Inflammatory macrophage treated with lipopolysaccharide for 1 hour (primary cell): ENCODE measurements at places on chromosomes 11 and 22.

DNA sequence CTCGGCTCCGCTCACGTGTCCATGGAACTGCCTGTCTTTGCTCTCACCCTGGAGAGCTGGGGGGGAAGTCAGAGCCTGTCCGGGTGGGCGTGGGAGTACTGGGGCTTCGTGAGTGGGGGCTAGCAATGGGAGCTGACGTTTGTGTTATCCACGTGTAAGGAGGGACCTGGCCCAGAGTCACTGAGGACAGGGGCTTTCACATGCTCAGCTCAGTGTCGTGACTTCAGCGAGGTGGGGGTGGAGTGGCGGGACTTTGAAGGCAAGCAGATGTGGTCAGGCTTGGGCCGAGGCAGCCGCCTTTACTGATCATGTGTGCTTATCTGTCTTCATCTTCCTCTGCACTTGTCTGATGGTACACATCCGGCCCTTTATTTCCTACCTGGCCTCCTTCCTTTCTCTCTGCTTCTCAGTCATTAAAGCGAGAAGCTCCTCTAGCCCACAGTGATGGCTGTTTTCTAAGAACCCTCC lies 113.1 kb upstream of the NNMT start:
- DNase-seq = no peak

DNA sequence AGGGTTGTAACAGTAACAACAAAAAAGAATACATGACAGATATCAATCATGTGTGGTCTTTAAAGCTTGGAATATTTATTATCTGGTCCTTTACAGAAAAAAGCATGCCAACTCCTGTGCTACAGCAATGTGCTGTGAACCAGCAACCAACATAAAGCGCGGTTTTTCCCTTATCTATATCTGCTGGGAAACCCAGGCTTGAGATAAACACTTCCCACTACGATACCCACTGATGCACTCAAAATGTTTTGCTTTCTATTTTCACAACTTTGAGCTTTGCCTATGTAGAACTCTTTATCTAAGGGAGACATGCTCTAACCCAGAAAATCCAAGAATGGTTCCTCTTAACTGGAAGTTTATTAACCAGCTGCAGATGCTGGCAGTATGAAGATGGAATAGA lies 19.0 kb downstream of the ZBED5 start:
- no peak for DNase-seq

DNA sequence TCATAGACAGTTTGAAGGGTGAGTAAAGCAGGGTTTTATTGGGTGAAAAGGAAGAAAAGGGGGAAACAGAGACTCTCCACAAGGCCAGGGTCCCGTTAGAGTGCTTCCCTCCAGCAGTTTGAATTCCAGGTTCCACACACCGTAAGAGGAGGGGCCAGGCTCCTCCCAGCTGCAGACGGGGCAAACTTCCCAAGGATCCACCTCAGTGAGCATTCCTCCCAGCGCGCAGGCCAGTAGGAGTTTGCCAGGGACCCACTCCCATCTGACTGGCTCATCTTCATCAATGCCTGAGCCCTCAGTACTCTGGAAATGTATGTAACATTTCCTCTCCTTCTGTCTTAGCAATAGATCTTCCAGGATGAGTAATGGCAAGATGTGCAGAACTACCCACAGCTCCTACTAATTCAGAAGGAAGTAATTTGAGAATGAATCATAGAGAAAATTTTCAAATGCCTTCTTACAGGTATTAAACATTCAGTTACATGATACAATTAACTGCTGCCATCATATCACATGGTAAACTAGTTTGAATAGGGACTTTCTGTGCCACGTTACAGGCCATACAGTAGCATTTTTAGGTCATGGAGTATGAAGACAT lies 34.0 kb upstream of the TRPC6 start:
- DNase-seq = no peak

DNA sequence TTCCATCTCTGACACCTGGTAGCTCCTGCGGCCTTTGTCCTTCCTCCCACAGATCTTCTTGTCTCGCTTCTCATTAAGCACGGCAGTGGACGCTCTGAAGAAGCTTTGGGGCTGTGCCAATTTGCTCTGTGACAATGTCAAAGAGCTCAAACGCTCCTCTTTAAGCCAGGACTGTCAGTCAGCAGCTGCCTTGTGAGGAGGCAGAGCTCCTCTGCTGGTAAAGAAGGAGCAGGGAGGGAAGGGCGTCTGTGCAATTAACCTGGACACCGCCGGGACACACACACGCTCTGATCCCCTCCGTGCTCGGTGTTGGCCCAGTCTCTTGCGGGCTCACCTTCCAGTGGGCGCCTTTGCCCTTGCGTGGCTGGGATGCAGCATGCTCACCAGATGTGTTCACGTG lies 373.9 kb downstream of the BRD1 start:
- no peak for DNase-seq

- no peak for DNase-seq
These were observed 99.2 kb downstream of the TP53I11 start for GRCh38 chr11:44851496-44851895.

DNA sequence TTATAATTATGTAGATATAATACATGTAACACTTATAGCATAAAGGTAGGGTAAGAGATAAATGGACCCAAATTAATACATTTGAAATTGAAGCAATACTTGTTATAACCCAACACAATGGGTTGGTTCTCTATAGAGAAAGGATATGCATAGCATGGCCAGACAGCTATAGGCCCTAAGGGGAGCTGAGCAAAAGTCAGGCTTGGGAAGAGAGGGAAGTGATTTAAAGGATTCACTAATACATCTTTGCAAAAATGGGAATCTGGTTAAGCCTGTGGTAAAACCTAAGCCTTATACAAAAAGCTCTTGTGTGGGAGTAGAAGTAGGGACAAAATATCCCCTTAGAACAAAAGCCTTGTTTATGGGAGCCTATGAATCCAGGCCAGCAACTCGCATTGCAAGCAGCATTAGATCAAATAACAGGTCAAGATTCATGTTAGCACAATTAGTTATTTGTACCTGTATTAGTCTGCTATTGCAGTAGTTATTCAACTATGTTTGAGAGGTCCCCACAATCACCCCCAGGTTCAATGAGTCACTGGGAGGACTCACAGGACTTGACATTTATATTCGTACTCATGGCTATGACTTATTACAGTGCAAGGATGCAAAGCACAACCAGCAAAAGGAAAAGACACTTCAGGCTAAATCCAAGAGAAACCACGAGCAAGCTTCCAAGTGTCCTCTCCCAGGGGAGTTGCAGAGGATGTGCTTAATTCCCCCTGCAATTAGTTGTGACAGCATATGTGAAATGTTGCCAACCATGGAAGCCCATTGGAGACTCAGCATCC lies 144.7 kb upstream of the LMO1 start:
- no peak for DNase-seq

GRCh38 chr22:32546935-32547334 lies 72.3 kb downstream of the FBXO7 start:
- DNase-seq = no peak

DNA sequence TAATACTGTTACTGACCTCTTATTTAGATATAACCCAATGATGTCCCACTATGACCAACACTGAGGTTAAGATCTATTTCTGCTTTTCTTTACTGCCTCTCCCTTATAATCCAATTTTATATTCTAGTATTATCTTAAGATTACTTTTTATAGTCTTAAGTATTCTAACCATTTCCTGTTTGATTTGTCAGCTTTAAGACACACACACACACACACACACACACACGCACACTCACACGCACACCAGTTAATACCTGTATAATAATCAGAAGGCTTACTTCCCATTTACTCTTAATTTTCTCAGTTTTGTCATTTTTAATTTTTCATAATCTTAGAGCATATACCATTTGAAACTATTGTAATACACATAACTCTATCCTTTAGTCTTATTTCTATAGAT lies 226.0 kb upstream of the C11orf87 start:
- DNase-seq = no peak

DNA sequence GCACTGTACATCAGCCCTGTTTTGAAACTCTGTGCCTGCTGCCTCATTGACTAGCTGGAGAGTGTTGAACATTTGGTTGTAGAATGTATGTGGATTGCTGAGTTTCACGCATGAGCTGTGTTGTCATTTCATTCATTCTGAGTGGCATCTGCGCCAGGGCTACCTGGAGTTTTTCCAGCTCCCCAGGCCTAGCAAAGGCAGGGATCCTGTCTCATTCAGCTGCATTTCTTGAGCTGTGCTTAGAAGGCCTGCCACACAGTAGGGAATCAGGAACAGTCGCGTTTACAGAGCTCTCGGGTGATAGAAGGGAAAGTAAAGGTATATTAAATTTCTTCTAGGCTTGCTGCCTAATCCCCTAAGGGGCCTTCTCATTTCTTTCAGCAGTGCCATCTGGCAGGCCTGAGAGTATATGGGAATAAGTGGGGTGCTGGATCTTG lies 44.3 kb downstream of the PTPRJ start:
- DNase-seq = no peak

DNA sequence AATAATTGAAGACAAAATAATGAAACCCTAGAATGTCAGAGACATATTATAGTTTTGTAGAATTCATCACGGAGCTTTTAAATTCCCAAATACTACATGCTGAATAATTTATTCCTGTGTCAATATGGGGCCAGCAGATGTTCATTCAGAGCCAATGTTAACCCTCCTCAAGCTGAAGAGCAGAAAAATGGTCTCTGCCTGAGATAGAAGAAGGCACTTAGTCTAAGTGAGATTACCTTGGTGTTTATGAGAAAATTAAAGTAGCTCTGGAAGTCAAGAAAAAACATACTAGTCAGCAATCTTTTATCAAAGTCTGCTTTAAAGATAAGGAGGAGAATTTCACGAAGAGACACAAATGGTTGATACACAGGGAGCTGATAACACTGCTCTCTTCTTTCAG lies 328.2 kb downstream of the TTC28 start:
- no peak for DNase-seq

GRCh38 chr11:911031-911889 lies 650 bp upstream of the CHID1 start:
- DNase-seq = peak; percentile 50

DNA sequence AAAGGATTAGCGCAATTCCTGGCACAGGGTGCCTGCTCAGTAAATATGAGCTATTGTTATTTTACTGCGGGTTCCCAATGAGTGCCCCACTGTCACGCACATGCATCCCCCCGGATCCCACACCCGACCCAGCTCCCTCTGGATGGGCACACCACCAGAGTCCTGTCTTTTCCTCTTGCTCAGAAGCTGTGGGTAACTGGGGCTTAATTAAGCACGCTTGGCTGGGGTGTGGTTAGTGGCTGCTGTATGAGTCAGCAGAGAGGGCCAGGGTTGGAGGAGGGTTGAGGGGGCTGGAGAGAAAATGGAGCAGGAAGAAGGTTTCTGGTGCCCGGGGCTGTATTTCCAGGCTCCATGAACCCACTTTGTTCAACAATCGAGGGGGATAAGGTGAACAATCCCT lies 30.3 kb upstream of the NECTIN1 start:
- no peak for DNase-seq

GRCh38 chr22:27086080-27087044 lies 429.0 kb downstream of the MIAT start:
- no peak for DNase-seq

DNA sequence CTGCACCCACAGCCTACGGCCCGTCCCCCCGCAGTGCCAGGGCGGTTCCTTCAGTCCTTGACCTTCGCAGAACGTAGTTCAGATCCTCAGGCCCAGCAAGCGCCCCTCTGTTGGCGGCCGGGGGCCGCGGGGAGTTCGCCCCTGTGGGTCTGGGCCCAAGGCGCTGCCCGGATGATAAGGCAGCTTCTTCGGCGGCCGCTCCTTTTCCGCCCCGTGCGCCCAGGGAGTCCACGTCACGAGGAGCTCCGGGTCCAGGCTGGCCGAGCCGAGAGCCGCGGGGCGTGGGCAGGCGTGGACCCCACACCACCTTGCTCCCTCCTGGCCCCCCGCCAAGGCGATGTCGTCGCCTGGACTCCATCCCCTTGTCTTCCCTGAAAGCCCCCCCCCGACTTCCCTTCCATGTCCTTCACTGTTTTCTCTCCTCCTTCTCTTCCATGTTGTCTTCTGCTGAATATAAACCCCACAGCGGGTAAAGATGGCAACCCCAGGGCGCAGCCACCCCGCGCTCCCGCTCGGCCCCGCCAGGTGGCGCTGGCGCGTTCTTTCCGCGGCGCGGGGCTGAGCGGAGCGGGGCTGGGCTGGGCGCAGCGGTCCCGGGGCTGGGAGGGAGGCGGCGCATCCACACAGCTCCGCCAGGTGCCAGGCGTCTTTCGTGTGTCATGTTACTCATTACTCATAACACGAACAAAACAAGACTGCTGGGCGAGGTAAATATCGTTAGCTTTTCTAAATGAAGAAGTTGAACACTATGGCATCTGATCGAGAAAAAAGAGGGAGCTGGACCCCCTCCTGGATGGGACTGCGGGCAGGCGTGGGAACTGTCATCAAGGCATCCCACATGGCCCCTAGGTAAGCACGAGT lies 321.0 kb downstream of the NTM start:
- DNase-seq = peak; percentile 3

GRCh38 chr22:21857481-21857914 lies 9.9 kb downstream of the MAPK1 start:
- peak; percentile 65 for DNase-seq

GRCh38 chr11:125200441-125200840 lies 35.9 kb downstream of the PKNOX2 start:
- DNase-seq = no peak

DNA sequence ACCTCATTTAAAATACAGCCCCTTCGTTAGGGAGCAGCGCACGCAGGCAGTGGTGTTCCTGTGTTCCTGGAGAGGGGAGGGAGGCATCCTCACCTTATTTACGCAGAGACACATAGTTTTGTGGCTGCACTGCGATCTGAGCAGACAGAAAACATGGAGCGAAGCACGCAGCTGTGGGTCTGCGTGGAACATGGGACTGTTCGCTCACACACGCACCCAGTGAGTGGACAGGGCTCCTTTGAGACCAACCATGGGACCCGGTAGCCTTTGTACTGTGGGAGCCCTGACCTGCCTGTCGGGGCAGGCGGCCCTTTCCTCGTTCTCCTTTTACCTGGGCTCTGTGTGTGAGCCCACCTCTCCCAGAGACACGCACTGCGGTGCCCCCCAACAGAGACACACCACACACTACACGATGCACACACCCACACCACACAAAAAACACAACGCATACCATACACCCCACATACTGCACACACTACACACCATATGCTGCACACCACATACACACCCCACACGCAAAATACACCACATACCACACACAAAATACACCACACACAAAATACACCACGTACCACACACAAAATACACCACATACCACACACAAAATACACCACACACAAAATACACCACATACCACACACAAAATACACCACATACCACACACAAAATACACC lies 1245.7 kb downstream of the BRD1 start:
- DNase-seq = no peak

DNA sequence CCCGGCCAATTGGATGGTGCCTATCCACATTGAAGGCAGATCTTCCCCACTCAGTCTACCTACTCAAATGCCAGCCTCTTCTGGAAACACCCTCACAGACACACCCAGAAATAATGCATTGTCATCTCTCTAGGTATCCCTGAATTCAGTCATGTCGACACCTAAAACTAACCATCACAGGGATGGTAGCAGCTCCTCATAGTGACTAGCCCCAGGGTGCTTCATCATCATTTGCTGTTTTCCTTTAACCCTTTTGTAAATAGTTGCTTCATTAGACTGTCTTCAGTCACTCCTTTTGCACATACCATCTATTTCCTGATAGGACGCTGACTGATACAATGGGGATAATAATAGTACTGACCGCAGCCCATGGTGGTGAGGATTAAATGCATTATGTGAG lies 18.8 kb upstream of the AMOTL1 start:
- no peak for DNase-seq
